Activated T-cell treated with anti-CD3 and anti-CD28 coated beads, Interleukin-2, amount 50 U/mL, for 24 hours (primary cell): ENCODE measurements at places on chromosomes 3 and 15.
A peak's percentile ranks its signal among the peaks of the same experiment; 100 is the strongest.

DNA sequence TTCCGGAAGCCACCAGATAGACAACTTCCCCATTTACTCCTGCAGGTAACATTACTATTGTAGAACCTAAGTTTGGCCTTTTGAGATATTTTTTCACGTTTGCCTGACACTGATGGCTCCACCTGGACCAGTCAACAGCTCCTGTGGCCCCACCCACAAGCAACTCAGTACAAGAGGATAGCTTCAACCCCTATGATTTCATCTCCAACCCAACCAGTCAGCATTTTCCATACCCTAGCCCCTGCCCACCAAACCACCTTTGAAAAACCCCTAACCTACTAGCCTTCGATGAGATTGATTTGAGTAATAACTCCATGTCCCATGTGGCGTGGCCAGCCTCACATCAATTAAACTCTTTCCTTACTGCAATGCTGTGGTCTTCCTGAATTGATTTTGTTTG, 950 bp upstream of the EHHADH start:
- DNase-seq = no peak

DNA sequence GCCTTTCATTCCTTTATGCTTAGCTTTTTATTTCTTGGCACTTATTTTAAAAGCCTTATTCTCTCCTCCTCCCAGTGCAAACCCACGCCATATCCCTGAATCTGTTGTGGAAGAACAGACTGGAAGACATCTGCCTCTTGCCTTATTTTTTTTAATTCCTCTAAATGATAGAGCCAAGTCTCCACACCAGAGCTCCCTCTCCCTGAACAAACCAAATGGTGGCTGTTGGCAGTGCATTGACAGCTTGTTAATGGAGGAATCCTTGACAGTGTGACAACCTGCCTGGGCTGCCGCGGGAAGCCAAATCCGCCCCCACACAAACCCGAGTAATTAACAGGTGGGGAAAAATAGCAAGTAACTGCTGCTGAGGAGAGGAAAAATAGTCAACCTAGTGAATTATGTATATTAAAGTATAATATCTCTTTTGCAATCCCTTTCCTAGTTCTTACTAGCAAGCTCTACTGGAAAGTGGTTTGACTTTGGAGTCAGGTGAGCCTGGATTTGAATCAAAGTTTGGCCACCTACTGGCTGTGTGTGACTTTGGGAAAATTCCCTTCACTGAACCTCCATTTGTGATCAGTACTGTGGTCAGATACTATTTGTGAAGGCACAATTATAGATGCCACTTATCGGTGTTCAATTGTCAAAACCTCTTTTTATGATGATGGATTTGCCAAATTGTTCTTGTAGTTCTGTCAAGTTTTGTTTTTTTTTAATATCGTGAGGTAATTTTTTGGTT, 589.6 kb downstream of the PDCD6IP start:
- DNase-seq = no peak

- no peak for DNase-seq
These were observed 4.3 kb downstream of the SLCO3A1 start for GRCh38 chr15:91857772-91858171.

- DNase-seq = peak; percentile 71
These were observed 224.6 kb downstream of the VPS13C start for GRCh38 chr15:61835496-61836106.

DNA sequence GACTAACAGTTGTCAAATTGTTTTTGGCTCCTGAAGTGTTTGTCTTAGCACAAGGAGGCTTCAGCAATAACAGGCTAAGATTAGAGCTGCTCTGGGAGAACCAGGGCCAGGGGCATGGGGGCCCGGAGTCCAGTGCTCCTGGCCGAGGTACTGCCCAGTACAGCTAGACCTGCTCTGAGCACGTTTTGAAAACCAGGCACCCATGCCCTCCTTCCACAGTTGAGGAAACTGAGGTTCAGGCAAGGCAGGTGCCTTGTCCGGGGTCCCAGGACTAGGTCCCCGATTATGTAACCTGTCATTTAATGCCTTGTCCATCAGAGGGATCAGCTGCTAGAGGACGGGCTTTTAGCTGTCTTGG, 19.2 kb downstream of the KBTBD13 start:
- peak; percentile 12 for DNase-seq

DNA sequence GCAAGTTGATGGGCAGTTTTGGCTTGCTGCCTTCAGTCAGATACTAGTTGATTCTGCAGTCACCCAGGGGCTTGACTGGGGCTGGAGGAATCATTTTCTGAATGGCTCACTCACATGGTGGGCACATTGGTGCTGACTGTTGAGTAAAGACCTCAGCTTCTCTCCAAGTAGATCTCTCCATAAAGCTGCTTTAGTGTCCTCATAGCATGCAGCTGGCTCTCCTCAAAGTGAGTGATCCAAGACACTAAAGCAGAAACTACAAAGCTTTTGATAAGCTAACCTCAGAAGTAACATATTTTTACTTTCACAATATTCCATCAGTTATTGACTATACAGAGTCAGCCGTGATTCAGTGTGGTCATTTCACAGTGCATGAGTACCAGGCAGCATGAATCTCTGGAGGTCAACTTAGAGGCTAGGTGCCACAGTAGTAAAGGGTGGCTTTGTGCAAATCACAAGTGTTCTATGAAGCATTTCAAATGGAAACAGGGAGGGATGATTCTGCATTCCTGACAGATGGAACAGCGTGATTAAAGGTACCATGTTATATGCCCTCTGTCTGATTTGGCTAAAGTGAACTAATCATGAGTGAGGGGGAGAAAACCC, 24.3 kb upstream of the ATP8B4 start:
- DNase-seq = no peak

DNA sequence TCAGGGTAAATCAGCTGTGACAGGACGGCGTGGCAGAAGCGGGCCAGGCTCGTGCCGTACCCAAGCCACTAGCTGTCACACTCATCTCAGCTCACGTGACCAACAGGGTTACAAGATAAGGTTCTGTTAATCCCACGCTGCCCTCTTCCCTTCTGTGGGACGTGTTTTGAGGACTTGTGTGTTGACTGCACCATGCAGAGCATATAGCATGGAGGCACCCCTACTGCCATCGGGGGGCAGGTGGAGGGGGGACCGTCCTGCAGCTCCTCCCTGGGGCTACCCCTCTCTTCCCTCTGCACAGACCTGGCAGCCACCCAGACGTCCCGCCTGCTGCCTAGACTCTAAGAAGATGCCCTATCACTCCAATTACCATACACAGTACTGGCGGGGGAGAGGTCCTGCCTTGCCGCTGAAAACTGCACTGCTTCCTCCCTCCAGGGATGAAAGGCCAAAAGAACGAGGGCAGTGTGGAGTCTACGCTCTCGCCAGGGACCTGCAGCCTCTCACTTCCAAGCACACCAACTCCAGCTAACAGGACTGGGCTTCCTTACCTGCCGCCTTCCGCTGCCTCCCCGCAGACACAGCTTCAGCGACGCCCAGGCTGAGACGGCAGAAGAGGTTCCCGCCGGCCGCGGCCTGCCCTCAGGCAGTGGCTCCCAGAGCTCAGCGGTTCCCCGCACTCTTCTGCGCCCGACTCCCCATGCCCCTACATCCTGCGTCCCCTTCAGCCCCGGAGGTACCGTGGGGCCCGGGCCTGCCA, at the start of gene TNK2:
TSS of gene TNK2 (minus strand) at position 618 of the 760 bp plus-strand sequence. CDS start 19,963 bp downstream, outside the sequence.
- DNase-seq = peak; percentile 75

GRCh38 chr3:14879211-14879874, 60.6 kb downstream of the FGD5 start:
- peak; percentile 24 for DNase-seq

DNA sequence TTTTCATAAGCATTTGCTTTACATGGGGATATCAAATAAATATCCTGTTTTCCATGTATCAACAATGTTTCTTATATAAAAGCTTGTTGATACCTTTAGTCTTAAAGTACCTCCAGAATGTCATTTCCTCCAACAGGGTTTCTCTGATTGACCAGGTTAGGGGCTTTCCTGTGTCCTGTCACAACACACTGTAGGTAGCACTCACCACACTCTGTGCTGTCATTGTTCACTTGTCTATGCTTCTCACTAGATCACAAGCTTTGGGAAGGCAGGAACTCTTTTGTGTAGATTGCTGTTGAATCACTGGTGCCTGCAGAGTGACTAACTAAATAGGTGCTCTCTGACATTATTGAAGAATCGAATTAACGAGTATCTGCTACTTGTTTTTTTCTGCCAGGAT, 49.8 kb downstream of the USP50 start:
- DNase-seq = no peak

GRCh38 chr3:109563149-109563548, 225.8 kb upstream of the DPPA4 start:
- DNase-seq = peak; percentile 37

DNA sequence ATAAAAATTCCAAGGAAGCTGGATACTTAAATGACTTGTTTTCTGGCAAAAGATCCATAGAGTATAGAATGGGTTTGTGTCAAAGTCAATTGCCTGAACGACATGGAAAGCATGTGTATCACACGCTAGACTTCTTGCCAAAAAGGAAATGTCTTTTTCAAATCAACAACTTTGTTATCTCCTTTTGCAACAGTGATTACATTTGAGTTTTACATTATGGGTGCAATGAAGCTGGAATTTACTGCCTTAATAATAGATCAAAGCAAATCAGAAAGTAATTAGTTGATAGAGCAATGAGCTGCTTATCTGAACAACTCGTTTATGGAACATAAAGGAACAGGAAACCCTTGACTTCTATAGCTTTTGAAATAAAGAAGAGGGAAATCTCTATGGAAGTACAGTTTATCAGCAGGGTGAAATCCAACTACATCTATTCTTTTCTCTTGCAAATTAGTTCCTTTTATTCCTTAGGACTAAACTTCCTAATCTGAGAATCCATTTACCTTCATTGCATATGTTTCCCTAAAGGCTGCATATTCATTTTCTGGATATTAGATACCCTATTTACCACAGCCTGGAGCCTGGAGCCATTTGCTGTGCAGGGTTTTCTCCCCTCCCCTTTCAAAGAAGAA, 415.1 kb upstream of the NECTIN3 start:
- no peak for DNase-seq

DNA sequence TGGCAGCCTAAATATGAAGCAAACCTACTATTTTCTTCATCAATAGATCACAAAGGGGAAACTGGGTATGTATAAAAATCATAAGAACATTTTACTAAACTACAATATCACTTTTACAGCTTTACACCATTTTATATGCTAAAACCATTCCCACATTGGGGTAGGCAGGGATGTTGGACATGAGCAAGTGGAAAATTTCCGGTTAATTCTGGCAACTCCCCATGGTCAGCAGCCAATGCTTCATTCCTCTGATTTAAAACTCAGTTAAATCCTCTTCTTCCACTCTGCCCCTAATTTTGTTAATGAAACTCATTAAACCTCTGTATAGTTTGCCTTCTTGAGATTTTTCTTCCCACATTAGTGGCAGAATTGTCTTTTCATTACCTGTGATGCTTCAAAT, 552.5 kb upstream of the NECTIN3 start:
- no peak for DNase-seq

GRCh38 chr15:93459396-93459795, 370.4 kb upstream of the RGMA start:
- DNase-seq = no peak

DNA sequence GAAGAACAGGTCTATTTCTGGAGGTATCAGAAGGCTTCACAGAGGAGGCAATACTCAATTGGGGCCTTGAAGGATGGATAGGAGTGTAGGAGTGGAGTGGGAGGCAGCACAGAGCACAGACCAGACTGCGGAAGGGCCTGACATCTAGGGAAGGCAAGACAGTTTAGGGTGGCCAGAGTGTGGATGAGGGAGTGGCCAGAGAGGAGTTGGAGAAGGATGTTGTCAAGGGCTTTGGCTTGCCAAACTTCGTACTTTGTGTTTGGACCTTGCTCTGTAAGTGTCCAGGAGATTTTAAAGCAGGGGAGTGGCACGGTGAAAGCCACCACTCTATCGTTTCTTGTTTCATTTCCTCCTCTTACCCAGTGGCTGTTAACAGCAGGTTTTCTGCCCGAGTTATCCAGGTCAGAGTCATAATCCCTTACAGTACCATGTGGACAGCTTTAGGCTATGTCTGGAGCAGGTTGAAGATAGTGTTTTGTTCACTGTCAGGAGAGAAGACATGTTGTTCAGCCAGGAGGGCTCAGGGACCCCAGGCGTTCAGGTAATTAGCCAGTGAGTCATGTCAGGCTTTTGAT, 12.3 kb downstream of the SMAD3 start:
- DNase-seq = no peak

GRCh38 chr3:173945806-173946205, 548.3 kb downstream of the NLGN1 start:
- no peak for DNase-seq

DNA sequence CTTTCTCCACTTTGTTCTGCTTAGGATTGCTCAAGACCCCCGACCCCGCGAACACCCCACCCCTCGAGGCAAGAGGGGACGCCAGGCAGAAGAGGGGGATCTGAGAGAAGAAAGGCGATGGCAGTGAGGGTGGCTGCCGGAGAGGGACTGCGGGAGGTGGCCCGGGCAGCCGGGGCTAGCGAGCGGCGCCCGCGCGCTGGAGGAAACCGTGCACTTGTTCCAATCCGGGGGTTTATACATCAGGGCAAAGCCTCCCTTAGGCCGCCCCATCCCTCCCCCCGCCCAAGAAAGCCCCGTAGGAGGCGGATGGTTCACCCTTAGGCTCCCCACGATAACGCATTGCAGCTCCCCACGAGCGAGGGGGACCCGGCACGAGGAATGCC, 475 bp downstream of the ERC2 start:
- DNase-seq = no peak

DNA sequence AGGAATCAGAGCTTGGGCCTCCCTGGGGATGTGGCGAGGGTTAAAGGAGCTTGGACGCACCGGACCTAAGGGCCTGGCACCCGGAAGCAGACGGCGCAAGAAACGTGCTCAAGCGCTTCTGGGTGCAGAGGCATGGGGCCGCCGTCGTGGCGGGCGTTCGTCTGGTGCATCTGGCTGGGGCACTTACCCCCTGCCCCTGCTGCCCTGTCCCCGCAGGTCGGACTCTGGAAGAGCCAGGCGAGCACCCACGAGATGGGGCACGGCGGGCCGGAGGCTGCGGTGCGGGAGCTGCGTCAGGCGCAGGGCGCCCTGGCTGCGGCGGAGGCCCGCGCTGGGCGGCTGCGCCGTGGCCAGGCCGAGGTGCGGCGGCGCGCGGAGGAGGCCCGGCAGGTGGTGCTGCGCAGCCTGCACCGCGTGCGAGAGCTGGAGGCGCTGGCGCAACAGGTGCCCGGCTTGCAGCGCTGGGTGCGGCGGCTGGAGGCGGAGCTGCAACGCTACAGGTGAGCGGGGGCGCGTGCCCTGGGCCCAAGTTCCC, 2.5 kb downstream of the EFCC1 start:
- DNase-seq = peak; percentile 71

- no peak for DNase-seq
These were observed 25.4 kb upstream of the CDV3 start for GRCh38 chr3:133548090-133548489.

- DNase-seq = no peak
These were observed 10.3 kb downstream of the EID1 start for GRCh38 chr15:48888191-48888590.

GRCh38 chr15:58413253-58413652, 18.5 kb upstream of the LIPC start:
- DNase-seq = no peak

GRCh38 chr3:128313935-128314334, 152.8 kb downstream of the DNAJB8 start:
- DNase-seq = no peak

DNA sequence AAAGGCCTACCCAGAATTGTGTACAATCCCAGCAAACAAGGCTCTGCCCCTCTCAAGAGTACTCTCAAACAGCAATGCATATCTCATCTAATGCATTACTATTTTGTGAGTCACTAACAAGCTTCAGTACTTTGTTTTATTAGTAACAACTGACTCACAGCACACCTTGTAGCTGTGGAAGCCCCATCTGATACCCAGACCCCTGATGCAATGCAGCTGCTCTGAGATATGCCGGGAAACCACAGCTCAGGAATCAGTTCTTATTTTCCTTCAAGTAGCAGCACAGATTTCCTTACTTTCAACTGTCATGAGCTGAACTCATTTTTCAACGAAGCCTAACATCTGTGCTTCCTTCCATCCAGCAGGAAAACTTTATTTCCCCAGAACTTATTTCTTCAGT, 37.8 kb downstream of the CCNL1 start:
- no peak for DNase-seq
